Esophagus squamous epithelium (tissue), 5 donors: ENCODE measurements at places on chromosomes 1 and 21.

DNA sequence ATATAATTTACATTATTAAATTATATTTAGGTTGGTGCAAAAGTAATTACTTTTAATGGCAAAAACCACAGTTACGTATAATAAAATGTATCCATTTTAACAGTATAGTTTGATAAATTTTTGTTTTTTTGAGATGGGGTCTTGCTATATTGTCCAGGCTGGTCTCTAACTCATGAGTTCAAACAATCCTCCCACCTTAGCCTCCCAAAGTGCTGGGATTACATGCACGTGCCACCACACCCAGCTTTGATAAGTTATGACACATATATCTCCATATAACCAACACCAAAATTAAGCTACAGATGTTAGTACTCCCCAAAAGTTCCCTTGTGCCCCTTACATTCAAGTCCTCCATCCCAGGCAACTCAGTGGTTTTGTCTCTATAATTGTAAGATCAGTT is 163.1 kb downstream of the SMYD3 start:
- no peak for DNase-seq

- DNase-seq, result no peak
Observed at GRCh38 chr1:154219541-154219940, 1.2 kb upstream of the UBAP2L start.

- DNase-seq, result no peak
Observed at GRCh38 chr1:21539933-21540332, 30.7 kb downstream of the ALPL start.

DNA sequence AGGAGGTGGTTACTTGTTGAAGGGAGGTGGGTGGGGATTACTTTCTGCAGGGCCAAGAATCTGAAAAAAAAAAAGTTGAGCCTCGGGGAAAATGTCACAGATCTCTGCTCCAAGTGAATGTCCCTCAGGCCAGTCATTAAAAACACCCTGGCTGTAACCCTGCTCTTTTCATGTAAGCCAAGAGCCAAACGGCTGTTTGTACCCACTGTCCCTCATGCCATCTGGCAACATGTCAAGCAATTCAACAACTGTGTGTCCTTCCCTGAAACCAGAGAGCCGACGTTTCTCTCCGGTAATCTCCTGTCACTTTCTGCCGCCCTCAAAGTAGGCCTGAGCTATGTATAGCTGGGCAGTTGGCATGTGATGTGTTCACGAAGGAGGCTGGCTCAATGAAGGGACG is 14.7 kb downstream of the CASQ2 start:
- DNase-seq, result no peak

GRCh38 chr21:41681939-41682718 is 84.7 kb downstream of the RIPK4 start:
- DNase-seq, result no peak

GRCh38 chr1:2073382-2074230 is 23.4 kb downstream of the PRKCZ start:
- DNase-seq, result no peak

- no peak for DNase-seq
Observed at GRCh38 chr1:204342310-204342709, 17.4 kb downstream of the PLEKHA6 start.

DNA sequence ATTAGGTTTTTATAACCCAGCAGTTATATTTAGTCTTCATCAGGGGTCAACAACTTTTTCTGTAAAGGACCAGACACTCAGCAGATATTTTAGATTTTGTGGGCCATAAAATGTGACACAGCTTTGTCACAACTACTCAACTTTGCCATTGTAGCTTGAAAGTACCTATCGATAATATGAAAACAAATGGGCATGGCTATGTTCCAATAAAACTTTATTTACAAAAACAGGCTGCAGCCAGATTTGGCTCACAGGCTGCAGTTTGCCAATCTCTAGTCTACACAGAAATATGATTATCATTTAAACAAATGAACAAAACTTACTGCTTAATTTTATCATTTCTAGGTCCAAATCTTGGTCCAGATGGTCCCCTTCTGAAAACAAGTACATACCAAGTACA is 23.0 kb downstream of the VAMP4 start:
- DNase-seq, result no peak

DNA sequence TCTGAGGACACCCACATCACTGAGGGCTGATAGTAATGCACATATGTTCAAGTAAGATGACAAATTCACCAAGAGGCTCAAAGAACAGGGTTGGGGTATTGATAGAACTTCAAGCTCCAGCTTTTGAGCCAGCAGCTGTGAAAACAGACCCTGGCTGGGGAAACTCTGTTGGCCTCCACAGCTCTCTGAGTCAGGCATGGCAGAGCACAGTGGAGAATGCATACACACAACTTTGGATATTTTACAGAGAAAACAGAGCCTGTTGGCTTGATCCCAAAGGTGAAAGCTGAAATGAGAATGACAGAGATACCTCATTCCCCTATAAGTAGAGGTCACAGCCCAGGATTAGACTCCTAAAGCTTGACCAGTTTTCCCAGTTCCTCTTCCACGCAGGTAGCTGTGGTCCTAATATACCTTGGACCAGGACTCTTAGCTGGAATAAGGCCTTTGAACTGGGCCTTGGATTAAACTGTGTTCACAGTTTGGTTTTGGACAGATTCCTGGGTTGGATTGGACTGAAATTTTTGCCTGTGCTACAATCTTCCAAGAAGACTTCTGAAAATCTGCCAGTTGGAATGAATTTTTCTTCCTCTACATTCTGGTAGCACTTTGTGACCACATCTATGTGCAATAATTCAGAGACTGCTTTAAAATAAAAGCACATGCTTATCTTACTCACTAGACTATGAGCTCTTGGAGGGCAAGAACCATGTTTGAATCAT is 101.6 kb upstream of the HMGB4 start:
- no peak for DNase-seq

DNA sequence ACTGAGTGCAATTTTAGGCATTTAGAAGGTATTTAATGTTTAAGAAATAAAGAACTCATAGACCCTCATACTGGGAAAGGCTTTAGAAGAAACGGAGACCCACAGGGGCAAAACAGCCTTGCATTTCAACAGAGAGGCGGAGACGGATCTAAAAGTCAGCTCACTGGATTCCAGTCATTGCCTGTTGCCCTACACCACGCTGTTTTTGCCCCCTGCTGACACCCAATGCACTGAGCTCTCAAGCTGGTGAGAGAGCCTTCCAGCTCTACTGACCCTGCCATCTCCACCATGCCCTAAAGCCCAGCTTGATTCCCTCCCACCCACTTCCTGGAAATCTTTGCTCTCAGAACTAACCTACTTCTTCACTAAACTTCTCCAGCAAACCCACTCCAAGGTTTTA is 7.2 kb upstream of the TRAF3IP3 start:
- no peak for DNase-seq

DNA sequence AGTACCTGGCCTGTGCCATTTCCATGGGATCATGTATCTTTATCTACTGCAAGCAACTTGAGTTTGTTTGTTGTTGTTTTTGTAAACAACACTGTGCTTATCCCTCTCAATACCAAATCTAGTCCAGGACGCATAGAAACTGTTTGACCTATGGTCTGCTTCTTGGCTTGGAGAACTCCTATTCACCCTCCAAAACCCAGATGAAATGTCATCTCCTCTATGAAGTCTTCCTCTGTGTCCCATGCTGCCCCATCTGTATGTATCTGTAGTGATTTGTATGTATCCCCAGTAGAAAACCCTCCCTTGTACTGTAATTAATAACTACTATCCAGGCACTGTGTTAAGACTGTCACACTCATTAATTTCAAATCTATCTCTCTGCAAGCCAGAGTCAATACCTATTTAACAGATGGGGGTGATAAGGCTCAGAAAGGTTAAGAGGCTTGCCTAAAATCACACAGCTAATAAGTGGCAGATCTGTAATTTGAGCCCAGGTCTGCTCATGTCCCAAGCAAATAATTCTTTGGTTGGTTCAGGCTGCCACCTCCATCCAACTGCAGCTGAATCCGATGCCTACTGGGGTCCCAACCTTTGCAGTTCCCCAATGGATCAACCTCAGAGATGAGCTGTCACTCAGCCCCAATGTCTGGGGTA is 24.6 kb upstream of the ECE1 start:
- no peak for DNase-seq

DNA sequence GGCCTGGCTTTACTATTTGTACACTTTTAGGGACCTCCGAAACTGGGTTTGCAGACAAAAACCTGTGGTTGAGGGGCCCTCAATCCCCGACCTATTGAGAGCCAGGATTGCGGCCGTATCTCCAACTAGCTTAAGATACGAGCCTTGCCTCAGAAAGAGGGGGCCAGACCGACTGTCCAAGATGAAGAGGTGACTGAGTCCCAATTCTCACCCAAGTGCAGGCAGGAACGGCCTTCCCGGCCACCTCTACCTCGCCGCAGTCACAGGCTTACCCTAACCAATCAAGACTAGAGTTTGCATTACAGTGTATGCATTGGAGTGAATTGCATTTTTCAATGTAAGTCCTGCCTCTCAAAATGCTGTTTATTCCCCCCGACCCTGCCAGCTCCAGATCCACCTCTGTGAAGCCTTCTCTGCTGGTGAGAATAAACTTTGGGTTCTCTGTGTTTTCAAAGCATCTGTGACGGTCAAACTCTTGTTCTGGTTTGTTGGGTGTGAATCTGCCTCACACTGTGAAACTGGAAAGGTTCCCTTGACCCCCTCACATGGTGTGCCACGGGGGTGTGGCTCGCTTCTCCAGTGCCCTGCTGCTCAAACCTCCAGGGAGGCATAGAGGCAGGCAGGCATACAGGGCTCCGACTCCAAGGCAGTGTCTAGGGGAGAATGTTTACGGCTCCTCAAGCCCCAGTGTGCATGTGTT is 62.2 kb upstream of the WLS start:
- DNase-seq, result no peak

GRCh38 chr1:206668874-206669410 is 15.8 kb upstream of the MAPKAPK2 start:
- no peak for DNase-seq

DNA sequence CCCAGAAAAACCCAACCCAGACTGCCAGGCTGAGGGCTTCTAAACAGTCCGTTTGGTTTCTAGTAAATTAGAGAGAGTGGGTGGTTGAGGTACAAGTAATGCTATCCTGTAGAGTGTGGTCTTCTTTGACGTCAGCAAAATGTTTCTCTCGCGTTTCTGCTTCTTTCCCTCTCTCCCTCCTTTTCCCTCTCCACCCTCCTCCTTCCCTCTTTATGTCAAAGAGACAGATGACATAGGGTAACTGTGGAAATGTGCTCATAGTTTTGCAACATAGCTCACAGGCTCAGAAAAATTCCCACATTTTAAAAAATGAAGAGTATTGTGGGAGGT is 158.3 kb downstream of the TOMM20 start:
- DNase-seq, result no peak

GRCh38 chr1:27872802-27873551 is 633 bp downstream of the THEMIS2 start:
- no peak for DNase-seq

GRCh38 chr1:201562257-201562656 is 23.3 kb downstream of the NAV1 start:
- no peak for DNase-seq

DNA sequence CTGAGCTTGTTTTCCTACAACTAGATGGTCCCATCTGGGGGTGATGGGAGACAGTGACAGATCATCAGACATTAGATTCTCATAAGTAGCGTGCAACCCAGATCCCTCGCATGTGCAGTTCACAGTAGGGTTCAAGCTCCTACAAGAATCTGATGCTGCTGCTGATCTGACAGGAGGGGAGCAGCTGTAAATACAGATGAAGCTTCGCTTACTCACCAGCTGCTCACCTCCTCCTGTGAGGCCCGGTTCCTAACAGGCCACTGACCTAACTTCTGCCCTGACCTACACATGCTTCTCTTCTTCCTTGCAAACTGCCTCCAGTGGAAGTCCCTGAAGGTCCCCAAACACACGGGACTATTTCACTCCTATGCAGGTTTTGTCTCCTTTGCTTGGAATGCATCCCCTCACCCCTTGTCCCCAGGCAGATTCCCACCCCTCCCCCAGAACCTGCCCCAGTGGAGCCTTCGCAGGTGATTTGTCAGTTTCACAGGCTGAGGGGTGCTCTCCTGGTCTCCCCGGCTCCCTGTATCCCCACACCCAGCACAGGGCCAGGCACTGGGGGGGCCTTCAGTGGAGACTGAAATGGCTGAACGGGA is 5.7 kb upstream of the ZBTB48 start:
- DNase-seq, result no peak

DNA sequence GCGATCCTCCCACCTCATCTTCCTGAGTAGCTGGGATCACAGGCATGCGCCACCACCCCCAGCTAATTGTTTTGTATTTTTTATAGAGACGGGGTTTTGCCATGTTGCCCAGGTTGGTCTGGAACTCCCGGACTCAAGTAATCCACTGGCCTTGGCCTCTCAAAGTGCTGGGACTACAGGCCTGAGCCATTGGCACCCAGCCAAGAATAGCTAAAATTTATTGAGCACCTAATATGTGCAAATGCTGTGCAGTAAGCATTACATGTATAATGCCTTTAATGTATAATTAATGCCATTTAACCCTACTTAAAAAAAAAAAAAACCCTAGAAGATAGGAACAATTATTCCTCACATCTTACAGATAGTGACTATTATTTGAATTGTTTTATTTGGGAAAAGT is 42.9 kb downstream of the ZNF691 start:
- no peak for DNase-seq

GRCh38 chr21:17786851-17787181 is 32.3 kb downstream of the C21orf91 start:
- no peak for DNase-seq

DNA sequence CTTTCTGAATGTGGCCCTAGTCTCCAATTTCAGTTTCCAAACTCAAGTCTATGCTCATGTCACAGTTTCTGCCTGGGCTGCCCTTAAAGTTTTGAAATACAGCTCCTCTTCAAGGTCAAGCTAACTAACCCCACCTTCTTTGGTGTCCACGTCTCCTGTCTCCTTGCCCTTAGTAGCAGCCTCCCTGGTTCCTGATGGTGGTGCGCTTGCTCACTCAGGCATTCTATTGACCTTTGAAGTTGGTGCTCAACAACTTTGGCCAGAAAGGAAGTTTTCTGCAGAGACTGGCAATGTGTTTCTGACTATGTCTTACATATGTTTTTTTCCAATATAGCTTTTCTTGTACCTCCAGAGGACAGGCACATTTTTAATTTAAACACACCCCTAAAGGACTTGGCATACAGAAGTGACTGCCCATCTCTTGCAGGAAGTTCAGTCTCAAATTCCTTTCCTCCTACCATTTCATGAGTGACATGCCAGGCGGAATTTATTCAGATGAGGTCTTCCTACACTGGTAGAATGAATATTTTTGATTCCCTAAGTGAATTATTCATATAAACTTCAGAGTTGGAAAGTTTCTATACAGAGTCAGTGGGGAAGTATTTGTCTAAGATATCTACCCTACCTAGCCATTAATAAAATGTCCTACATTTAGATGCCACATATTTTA is 364.3 kb upstream of the USP24 start:
- DNase-seq, result no peak

DNA sequence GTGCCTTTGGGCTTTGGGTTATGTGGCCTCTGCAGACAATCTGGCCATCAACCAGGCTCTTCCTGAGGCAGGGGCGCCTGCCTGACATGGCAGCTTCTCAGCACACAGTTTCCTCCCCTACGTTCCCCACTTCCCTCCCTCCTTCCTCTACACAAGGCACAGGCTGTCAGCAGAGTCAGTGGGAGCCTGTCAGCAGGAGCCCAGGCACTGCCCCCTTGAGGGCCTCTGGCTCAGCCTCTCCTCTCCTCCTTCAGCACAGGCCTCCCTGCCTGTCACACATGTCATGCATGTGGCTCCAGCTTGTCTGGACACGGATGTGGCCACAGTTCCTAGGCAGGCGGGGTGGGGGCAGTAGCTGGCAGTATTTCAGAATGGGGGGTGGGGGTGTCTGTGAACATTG is 52.2 kb upstream of the ARTN start:
- DNase-seq, result no peak

- DNase-seq, result no peak
Observed at GRCh38 chr1:228162286-228163006, 3.2 kb upstream of the IBA57 start.

- DNase-seq, result no peak
Observed at GRCh38 chr21:31847761-31848160, 25.1 kb upstream of the HUNK start.
